NCI-H1105 treated with DMSO at 0.1 percent for 48 hours (cell line): ENCODE measurements at places on chromosomes 4 and X.

GRCh38 chr4:89438102-89438831 lies 130.7 kb upstream of the GPRIN3 start:
- DNase-seq, result no peak

DNA sequence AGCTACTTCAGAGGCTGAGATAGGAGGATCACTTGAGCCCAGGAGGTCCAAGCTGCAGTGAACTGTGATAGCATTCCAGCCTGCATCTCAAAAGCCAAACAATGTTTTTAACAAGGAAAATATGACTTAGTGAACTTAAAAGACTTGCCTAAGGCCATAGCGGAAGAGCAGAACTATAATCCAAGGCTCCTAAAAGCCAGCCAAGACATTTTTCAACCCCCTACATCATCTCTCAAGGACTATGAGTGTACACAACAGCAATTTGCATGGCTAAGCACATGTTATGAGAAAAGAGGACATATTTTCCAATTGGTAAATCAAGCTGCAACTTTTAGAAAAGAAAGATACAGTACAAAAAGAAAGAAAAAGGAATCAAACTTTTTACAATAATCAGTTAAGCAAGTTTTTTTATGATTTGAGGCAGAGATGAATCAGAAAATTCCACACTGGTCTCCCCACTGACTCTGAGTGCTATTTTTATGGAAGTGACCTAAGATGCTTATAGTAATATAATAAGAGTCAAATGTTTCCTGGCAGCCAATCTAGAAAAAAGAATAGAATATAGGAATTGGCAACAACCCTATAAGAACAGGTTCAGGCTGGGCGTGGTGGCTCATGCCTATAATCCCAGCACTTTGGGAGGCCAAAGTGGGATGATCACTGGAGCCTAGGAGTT lies 9.8 kb upstream of the ACOT9 start:
- no peak for DNase-seq

DNA sequence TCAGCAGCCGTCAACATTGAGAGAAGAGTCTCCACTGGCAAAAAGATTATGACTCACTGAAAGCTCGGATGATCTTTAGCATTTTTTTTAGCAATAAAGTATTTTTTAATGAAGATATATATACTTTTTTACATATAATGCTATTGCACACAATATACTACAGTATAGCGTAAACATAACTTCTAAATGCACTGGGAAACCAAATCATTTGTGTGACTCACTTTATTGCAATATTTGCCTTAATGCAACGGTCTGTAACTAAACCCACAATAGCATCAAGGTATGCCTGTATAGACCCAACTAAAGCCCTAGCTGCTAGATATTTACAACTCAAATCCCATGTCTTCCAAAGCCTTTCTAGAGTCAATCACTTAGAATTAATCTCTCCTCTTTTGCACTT lies 52.3 kb upstream of the EDNRA start:
- no peak for DNase-seq

GRCh38 chr4:180909279-180909678 lies 1333.9 kb upstream of the TENM3 start:
- DNase-seq, result no peak

- no peak for DNase-seq
These were observed 325.7 kb upstream of the PCDH10 start for GRCh38 chr4:132823419-132823818.

DNA sequence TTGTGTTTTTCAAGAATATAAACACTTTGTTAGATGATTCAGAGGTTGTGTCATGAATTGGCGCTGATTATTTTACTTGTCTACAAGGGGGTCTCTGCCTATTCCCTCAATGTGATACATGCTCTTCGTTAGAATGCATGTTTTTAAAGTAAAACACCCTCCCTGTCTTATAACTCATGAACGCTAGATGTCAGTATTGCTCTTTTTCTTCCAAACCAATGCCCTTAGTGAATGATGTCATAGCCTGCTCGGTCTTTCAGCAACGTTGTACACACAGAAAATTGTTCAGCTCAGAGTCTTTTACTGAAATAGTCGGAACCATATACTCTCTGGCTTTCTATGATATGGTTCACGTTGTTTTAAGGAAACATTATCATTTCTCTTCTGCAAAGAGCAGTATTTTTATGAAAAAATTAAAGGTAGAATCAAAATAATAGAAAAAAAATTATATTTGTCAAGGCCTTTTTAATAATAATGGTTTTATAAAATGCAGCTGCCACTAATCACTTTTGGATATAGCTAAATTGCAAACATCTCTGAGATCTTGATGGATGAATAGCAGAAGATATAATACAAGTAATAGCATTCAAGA lies 292.9 kb downstream of the TLL1 start:
- DNase-seq, result peak; percentile 75

- DNase-seq, result no peak
These were observed 67.6 kb upstream of the TMEM150C start for GRCh38 chr4:82629238-82630000.

DNA sequence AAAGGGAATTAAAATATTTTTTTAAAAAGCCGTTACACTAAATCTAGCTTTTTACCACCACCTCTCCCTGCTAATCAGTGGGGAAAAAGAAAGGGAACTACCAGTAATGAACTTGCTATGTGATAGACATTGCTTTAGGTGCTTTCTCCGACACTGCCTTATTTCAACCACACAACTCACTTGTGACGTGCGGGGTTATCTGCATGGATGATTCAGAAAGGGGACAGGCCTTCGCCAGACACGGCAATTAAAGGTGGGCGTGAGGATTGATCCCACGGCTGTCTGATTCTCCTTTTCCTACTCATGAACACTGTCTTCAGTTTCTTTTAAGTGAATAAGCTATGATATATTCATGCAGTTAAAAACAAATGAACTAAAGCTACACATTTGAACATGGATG lies 882 bp upstream of the CXCR3 start:
- no peak for DNase-seq

- no peak for DNase-seq
These were observed 236.3 kb upstream of the GYPA start for GRCh38 chr4:144376866-144377265.

GRCh38 chr4:94621491-94622080 lies 136.2 kb upstream of the BMPR1B start:
- DNase-seq, result peak; percentile 12

GRCh38 chr4:14368391-14368790 lies 633.9 kb upstream of the CPEB2 start:
- no peak for DNase-seq

GRCh38 chrX:19804151-19804550 lies 83.2 kb downstream of the SH3KBP1 start:
- no peak for DNase-seq

GRCh38 chr4:150540959-150541360 lies 41.0 kb upstream of the MAB21L2 start:
- DNase-seq, result no peak

DNA sequence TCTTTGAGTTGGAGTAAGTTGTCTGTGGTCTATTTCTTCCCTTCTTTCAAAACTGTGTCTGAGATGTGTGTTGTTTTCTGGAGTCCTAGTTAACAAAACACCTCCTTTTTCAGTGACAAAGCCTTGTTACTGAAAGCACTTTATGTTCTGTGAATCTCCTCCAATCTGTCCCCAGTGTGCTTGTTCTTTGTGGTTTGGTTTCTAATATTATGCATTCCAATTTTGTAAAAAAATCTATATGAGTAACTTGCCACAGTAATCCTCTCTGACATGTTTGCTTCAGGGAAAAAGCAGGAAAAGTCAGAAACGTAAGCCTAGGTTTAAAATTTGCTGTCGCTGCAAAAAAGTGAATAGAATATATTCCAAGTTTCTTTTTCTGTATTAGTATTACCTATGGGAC lies 12.4 kb downstream of the PRRG1 start:
- DNase-seq, result no peak

DNA sequence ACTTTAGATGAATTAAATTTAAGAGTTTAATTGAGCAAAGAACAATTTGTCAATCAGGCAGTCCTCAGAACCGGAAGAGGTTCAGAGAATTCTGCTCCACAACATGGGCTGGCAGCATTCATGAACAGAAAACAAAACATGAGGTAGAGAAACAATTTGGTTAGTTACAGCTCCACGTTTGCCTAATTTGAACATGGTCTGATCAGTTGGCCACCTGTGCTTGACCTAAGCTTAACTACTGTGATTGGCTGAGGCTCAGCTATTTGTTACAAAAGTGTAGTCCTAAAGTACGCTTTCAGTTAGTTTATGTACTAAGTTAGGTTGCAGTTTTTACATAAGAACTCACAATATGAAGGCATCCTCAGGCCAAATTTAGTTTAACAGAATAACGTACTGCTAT lies 258.6 kb downstream of the ADAM29 start:
- no peak for DNase-seq

GRCh38 chr4:7785017-7785416 lies 154.6 kb downstream of the AFAP1 start:
- no peak for DNase-seq

DNA sequence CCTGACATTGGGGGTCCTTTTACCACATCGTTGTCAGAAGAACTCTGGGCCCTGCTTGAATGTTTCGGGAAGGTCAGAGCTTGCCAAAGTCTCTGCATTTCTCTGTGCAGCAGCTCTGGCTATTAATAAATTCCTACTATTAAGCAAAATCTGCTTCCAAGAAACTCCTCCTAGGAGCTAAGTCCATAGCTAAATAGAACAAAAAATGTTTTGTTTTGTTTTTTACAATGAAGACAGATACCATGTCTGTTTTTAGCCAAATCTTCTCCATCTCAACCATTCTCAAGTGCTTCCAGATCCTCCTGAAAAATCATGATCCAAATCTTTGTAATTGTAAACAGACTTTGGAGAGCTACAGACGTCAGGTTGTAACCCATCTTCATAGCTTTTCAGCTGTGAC lies 161.6 kb downstream of the SPATA18 start:
- no peak for DNase-seq

DNA sequence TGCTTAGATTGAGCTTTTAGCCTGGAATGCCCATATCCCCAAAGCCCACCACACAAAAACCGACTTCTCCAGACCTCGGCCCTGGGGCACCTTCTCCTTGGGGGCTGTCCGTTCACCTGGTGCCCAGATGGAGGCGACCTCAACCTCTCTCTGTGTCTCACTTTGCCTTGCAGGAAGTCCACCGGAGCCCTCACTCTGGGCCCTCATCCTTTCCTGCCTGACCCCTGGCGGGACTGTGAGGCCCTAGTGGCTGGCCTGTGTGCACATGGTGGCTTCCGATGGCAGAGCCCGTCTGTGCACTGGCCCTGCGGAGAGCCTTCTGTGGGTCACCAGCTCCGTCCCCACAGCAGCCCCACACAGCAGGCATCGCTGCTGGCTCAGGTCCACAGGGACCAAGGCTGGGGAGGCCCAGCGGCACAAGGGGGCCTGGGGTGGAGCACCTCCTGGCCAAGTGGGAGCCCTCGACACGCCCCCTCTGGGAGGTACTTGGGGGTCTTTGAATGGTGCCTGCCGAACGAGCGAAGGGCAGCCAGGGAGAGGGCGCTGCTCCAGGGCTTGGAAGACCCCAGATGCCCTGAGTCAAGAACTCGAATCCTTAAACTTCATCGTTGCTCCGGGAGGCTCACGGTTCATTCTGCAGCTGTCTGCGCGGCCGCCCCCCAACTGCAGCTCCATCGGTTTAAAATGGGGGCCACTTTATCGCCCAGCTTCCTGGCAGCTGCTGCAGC lies 97.2 kb upstream of the ADRA2C start:
- no peak for DNase-seq

DNA sequence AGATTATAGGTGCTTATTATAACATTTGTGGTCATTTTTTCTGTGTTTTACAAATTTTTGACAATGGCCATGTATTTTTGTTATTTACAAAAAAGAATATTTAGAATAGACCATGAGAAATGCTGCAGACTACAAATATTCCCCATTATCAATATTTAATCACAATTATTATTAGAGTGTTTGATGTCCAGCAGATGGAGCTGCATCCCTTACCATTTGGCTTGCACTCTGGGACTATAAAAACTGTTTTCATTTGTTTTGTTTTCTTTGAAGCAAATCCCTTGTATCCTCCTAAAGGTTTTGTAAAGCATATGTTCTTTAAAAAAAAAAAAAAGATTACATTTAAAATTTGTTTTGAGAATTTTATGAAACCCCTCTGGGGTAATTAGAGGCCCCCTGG lies 85.6 kb upstream of the CXorf66 start:
- DNase-seq, result peak; percentile 2

GRCh38 chr4:18405054-18405453 lies 383.5 kb upstream of the LCORL start:
- no peak for DNase-seq
